ENCODE measurements at places on chromosomes 7 and 10.

- DNase-seq, result no peak
Observed at GRCh38 chr10:71433768-71434744, 37.3 kb downstream of the CDH23 start.

- DNase-seq, result no peak
Observed at GRCh38 chr7:16668049-16668858, 22.3 kb downstream of the BZW2 start.

DNA sequence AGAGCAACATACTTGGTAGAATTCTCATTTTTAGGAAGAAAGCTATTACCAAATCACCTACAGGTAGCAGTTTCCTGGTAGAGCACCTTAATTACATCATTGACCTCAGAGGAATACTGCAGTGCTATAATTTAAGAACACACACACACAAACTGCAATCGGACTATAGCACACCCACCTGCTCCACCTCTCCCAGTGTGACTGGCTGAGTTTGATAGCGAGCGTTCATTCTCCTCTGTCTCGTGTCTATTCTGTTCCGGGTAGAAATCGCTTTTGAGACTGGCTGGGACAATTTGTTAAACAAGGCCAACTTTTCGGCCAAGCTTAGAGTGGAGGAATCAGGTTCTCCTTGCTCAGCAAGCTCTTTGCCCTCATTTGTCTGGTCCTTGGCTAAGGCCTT is 110.5 kb downstream of the SVIL start:
- DNase-seq, result no peak

- no peak for DNase-seq
Observed at GRCh38 chr7:78315119-78315518, 516.5 kb downstream of the PHTF2 start.

DNA sequence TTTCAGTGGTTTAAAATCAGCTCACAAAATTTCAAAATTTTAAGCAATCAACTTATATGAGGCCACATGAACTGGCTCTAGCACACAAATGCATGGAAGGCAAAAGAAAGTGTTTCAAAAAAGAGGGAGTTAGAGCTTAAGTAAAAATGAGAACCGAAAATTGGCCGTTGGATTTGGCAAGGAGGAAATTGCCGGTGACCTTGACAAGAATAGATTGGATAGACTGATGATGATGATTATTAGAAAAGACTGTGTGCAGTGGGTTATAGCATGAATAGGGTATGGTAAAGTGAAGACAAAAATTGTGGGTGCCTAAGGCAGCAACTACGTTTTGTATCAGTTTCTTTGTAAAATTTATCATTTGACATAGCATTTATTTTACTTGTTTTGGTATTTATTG is 175.7 kb downstream of the SEMA3D start:
- DNase-seq, result no peak

DNA sequence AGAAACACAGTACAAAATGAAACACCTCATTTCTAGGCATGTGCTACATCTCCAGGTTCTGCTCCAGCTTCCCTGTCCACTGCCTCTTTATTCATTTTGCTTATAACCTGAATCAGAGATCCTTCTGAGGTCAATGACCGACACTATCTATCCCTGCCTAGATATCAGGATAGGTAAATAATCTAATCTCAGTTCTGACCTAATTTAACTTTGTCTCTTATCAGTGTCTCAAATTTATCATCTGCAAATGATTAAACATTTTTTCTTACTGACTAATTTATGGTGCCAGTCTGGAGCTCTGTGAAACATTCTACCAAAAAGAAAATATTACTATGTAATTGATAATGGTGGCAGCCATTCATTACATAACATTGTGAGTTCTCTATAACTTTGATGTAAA is 61.1 kb downstream of the SGCE start:
- DNase-seq, result no peak

DNA sequence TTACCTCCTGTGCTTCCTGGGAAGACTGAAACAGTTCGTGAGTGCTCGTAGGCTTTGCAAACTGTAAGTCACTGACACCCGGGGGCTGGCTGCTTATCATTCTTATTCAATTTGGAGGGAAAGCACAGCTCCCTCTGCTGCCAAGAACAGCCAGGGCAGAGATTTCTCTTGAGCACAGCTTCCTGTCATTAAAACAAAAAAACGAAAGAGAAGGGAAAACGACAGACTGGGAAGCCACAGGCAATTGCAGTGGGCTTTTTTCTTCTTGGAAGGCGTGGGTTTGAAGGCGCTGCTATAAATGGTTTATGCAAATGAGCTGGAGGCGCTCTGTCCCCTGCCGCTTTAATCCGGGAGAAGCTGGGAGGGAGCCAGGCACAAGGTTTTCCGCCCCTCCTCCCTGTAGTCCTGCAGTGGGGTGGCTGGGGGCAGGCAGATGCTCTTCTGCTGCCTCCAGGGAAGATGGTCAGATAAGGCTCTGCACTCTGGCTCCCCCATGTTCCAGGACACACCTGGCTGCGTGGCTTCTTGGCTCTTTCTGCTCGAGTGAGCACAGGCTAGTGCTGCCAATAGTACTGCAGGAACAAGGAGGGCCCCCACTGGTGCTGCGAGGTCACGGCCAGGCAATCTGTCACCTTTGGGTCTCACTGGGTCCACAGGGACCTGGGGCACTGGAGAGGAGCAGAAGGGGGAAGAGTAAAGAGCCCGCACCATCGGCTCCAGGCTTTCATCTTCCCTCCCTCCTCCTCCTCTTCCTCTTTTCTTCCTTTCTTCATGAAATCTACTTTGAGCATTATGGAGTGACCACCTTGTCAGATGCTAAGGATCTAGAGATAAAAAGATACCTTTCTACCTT is 49.5 kb downstream of the NEURL1 start:
- no peak for DNase-seq

- no peak for DNase-seq
Observed at GRCh38 chr10:49569031-49569631, 30.2 kb upstream of the ERCC6 start.

- no peak for DNase-seq
Observed at GRCh38 chr7:151382079-151382885, 27.6 kb downstream of the WDR86 start.

GRCh38 chr10:35346248-35346647 is 9.9 kb downstream of the CCNY start:
- no peak for DNase-seq

- peak; percentile 46 for DNase-seq
Observed at GRCh38 chr7:130912862-130913638, 179.0 kb upstream of the KLF14 start.

DNA sequence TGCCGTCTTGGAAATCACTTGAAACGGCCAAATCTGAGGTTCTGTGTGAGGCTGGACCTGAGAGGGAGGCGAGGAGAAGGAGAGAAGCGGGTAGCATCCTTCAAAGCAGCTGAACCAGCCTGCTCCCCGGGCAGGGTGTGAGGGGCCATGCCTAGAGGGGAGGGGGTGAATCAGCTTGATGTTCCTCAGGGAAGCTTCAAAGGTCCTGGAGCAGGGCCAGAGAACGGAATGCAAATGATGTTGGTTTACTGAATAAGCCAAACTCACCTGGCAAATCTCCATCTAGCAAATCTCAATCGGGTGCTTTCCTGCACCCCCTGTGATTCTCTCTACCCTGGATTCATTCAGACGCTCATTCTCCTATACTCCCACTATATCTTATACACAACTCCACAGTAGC is 226.9 kb downstream of the WDR11 start:
- no peak for DNase-seq

- no peak for DNase-seq
Observed at GRCh38 chr10:89684604-89685003, 16.8 kb upstream of the KIF20B start.

DNA sequence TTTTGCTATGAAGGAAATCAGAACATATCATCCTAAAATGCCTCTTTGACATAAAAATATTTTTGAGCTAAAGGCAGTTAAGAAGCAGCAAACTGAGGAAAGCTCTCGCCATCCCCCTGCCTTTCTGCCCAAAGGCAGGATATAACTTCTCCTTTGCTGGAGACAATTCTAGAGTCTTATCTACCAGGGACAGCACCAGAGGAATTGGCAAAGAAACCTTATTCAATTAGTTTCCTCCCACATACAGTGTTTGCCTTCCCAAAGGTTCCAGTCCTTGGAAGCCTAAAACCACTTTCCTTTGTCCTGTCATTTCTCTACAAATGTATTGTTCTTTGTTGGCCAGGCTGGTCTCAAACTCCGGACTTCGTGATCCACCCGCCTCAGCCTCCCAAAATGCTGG is 33.7 kb downstream of the MASTL start:
- no peak for DNase-seq

DNA sequence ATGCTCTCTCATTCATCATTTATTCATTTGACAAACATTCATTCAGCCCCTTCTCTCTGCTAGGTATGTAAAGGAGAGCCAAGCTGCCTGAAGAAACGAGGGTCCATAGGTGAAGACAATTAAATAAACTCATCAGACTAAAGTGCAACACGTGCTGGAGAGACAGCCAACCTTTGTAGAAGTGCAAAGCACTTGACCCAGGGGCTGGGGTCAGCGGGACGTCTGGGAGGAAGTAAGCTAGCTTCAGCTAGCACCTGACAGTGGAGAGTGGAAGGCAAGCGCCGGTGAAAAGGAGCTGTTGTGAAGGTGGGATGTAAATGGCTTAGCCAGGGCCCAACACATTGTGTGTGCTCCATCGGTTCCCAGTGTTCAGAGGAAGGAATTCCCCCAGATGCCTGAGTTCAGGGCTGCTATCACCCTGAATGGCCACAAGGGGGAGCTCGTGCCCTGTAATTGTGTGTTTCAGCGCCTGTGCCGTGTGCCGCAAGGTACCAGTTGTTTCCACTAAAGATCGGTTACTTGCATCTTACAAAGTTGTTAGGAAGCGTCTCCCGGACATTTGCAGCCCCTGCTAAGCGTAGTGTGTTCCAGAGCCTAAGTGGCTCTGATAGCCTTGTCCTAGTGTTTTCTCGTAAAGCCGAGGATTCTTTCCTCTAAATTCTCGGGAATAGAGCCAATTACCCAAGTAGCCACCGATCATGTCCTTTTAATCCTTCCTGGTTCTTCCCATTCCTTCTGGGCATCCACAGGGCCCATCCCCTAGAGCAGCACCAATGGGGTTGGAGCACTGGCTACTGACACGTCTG is 30.6 kb downstream of the TLX1 start:
- DNase-seq, result peak; percentile 38

DNA sequence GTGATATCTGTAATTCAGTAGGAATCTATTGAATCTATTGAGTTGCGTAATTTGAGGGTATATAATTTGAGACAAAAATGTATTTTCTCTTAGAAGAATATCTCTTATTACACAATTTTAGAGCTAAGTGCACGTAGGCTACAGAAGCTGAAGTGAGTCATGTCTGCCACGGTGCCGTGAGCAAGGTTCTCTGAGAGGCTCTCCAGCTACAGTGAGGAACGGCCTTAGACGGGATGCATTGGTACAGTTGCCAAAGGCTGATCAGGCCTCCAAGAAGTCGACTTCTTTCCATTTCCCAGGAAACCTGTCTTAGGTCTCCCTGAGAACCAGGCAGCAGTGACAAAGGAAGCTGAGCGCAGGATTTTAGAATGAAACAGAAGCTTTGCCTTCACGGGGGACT is 28.6 kb downstream of the TCERG1L start:
- DNase-seq, result no peak

GRCh38 chr7:88835147-88835728 is 39.7 kb upstream of the TEX47 start:
- DNase-seq, result no peak

DNA sequence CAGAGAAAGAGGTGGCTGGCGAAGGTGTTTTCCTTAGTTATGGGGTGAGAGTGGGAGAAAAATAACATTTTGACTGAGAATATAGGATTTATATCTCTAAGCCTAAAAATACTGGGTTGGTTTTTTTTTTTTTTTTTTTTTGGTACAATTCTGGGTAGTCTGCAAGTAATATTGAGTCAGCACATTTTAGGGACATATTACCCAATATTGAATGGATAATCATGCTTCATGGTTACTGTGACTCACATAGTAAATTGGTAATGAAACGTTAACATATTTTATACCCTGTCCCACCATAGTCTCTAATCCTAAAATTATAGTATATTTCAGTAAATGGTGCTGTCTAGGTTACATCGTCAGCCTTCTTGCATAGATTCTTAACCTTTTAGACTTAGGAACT is 91.4 kb downstream of the TPST1 start:
- no peak for DNase-seq

DNA sequence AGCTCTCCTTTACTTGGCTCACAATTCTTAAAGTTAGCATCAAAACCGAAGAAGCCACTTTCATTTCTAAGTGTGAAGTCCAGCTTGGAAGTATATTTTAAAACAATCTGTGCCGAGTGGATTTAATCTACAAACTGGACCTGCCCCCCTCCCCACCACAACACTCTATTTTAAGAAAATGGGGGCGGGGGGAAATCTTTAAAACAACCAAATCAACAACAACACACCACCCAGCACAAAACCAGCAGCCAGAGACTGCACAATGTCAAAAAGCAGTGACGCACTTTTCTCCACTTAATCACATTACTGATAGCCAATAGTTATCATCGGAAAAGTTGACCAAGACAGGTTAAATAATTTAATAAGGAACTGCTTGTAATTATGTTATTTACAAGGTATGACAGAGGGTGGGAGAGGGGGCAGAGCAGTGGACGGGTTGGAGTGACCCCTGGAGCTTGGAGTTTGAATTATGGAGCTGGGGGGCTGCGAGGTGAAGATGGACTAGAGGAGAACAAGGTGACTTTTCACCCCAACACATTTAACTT is 2.8 kb downstream of the EBF3 start:
- no peak for DNase-seq

All from activated CD4-positive, CD25-positive, alpha-beta regulatory T cell (primary cell).